NCI-H524 (cell line): ENCODE measurements at places on chromosomes 11 and 22.
A peak's percentile ranks its signal among the peaks of the same experiment; 100 is the strongest.

DNA sequence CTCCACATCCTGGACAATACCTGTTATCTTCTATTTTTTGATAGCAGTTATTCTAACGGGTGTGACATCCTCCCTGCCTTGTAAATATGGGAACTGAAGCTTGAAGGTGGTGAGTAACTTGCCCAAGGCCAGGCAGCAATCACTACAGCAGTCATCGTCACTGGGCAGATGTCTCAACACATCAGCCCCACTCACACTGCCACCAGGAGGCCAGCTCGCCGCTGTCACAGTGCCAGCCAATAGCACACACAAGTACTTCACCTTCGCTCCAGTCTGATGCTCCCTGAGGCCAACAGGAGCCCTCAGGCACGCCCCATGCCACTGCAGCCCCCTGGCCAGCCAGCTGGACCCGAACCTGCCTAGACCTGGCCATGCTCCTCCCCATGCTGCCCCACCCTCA, 4.9 kb upstream of the TTLL1 start:
- DNase-seq = peak; percentile 64

DNA sequence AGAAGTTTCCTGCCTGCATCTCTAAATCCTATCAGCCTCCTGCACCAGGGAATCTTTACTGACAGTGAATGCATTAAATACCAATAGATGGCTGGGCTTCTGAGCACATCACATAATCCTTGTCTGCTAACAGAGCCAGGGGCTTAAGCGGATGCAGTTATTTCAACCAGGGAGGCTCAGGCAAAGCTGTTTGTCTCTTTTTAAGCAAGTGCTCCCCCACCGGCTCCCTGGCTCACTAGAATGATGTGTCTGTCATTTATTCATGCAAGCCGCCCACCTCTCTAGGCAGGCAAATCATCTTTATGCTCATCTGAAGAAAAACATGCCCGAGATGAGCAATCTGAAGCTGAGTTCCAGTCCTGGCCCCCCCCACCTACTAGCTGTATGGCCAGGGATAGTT, 182.3 kb downstream of the TENM4 start:
- no peak for DNase-seq

GRCh38 chr22:42752230-42752746, 31.6 kb upstream of the A4GALT start:
- peak; percentile 37 for DNase-seq

DNA sequence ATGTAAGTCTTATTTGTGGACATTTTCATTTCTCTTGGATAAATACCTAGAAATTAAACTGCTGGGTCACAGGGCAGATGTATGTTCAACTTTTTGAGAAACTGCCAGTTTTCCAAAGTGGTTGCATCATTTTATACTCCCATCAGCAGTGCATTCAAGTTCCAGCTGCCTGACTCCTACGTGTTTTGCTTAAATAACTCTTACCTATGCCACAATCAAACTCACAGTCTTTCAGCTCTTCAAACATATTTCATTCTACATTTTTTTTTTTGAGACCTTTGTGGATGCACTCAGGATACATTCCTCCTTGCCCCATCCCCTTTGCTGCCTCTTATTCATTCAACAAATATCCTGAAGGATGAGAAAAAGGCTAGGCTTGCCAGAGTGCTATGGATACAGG, 9.2 kb downstream of the TCF20 start:
- DNase-seq = no peak

GRCh38 chr11:105168457-105168856, 28.9 kb upstream of the CARD18 start:
- no peak for DNase-seq

DNA sequence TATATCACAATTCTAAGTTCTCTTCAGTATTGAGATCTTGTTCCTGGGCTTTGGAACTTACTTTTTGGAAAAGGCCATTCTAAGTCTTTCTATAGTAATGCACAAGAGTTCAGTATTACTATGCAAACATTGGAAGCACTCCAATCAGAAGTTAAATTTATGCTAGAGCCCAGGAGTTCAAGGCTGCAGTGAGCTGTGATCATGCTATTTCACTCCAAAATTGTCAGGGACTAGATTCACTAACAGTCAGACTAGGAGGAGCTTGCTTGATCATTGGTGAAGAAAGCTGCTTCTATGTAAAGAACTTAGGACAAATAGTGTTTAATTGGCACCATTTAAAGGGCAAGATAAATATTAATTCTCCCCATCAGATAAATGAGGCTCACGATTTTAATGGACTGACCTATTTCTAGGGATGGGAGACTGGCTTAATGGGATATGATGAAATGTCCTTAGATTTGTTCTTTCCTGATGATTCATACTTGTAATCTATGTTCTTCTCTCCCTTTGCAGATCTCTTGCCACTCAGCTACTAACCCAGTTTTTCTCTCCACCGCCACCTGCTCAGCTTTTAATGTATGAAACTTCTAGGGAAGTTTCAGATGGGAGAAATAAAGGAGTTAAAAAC, 32.6 kb upstream of the TMEM123 start:
- no peak for DNase-seq

DNA sequence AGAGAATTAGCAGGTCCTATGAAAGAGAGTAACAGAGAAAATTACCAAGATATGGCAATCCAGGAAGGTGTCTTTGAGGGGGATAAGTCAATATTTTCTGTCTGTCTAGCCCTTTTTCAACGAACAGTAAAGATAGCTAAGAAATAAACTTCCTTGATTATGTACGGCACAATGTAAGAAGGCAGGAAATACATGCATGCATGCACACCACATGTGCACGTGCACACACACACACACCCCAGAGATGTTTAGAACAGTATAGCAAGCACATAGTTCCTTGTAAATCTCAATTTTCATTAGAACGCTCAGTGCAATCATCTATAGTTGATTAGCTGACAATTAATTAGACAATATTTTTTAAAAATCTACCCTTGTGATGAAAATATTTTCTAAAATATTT, 74.7 kb downstream of the MPPED2 start:
- no peak for DNase-seq

DNA sequence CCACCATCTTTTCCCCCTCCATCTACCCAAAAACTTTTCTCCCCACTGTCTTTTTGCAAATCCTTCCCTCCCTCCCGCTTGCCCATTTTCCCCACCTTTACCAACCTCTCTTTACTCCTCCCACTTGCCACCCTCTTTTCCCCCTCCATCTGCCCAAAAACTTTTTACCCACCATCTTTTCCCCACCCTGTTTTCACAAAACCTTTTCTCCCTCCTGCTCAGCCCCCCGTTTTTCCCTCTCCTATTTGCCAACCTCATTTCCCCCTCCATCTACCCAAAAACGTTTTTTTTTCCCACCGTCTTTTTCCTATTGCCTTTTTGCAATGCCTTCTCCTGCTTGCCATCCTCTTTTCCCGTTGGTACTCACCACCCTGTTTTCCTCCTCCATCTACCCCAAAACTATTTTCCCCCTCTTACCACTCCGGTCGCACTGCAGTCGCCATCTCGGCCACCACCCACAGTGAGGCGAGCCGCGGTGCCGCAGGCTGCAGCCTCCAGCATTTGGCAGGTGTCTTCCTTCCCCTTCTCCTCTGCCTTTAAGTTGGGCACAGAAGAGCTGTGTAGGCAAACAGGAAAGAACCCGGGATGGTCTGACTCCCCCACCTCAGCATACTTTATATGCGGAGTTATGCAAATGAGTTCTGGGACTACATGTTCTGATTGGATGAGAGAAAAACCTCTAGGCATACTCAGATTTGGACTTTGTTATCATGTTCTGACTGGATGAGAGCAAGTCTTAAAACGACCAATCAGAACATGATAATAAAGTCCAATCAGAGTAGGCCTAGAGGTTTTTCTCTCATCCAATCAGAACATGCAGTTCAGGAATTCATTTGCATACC, 121.2 kb upstream of the VPREB1 start:
- no peak for DNase-seq

DNA sequence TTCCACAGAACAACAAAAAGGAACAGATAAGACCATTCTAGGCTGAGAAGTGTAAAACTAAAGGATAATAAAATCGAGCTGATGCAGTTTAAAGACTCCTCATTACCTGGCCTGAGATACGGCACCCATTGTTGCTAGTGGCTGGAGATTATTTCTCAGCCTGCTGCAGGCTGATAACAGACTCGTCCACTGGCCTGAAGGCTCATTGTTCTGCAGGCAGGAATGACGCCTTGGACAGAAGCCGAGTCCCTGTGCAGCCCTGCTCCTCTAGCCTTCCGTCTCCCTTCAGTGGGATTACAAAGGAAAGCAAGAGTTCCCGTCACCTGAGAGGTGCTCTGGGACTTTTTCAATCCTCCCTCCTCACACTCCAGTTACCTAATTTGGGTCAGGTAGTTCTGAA, 1065.3 kb downstream of the OPCML start:
- no peak for DNase-seq

DNA sequence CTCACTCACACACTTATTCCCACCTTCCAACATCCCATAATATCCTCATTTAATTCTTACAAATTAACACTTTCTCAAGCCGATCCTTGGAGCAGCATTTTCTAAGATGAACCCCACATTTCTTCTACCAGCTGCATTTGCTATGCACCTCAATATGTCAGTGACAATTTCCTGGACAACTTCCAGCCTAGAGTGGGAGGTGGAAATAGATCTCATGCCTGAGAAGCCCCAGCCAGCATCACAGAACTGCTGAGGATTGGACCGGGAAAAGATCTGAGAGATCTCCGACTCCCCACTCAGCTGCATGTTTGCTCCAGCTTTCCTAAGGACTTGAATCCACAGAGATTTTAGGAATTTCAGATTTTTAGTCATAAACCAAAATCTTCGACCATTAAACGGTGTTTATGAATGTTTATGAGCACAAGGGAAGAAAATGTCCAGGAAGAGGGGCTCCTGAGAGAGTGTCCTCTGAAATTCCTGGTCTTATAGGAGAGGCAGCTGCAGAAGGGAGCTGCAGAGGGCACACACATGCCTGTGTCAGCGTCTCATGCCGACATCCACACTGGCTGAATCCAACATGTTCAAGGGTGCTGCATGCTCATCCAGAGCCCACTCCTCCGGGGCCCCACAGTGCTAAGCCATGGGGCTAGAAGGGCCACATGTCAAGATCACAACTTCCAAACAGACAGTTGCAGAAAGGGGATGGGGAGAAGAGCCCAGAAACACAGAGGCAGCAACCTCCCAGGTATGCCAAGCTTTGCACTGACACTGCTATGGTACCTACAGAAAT, 68.6 kb downstream of the MICAL3 start:
- peak; percentile 23 for DNase-seq

DNA sequence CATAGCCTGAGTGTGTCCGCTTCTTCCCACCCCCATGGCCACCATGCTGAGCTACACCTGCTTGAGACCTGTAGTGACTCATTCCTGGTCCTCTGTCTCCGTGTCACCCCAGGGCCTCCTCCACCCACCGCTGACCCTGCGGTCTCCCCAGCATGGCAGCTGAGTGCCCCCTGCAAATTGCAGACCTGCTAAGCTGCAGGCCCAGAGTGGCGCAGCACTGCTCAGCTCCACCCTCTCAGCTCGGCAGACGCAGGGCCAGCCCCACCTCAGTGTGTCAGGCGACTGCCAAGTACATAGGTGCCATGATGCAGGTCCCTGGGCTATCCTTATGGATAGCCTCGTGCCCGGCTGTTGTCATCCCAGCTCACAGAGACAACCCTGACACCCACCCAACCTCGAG, 13.1 kb downstream of the MS4A15 start:
- DNase-seq = no peak

DNA sequence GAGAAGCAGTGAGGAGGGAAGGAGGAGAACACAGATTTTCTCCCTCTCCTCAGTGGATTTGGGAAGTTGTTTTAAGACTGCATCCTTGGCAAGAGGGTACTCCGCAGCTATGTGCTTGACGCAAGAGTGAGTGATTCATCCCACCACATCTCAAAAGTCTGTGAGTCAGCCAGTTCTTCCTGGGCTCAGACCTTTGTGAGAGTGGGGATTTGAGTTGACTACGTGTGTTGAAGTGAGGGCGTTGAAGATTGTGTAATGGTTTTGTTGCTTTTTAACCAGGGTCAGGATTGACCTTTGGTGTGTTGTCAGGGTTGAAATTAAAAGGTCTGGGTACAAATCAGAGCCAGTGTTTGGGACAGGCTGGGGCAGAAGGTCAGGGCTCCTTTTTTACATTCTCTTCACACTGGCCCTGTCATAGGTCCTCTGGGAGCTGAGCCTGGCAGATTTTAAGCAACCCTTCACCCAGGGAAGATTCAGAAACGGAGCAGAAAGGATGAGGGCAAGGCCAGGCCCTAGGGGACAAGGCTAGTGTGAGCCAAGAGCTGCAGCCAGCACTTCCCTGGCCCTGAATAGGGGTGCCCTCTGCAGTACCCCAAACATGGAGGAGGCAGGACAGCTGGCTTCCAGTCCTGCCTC, 4.2 kb upstream of the C11orf86 start:
- no peak for DNase-seq

DNA sequence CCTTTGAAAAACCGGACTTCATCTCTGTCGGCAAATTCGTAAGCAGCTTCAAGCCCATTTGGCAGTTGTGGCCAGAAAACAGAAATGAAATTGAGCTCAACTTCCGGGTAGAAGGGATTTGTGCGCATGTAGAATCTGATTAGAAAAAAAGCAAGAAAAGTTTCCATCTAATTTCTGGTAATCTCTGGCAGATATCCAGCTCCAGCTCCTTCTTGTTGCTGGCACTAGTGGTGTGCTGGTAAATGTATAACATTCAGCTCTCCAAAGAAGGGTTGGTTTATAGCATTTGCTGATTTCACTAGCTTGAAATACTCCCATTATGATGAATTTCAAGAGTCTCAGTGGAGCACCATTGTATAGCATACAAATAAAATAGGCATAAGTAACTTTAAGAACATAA, 5.4 kb downstream of the MMP1 start:
- DNase-seq = no peak

DNA sequence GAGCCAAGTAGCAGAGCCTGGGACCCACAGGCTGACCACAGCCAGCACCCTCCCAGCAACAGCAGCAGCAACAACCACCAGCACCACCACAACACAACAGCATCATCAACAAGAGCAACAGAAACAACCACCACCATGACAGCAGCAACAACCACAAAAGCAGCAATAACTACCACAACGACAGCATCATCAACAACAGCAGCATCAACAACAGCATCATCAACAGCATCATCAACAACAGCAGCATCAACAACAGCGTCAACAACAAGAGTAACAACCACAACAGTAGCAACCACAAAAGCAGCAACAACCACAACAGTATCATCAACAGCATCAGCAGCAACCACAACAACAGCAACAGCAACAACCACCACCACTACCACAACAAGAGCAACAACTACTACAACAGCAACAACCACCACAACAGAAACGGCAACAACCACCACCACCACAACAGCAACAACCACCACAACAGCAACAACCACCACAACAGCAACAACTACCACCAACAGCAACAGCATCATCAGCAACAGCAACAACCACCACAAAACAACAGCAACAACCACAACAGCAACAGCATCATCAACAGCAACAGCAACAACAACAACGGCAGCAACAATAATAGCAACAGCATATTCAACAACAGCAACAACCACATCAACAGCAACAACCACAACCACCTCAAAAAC, 22.1 kb upstream of the FGF3 start:
- no peak for DNase-seq

GRCh38 chr11:12767027-12767426, 92.8 kb downstream of the TEAD1 start:
- no peak for DNase-seq

- DNase-seq = no peak
These were observed 904 bp downstream of the C2CD3 start for GRCh38 chr11:74169738-74170458.
